T-helper 2 cell (primary cell): ENCODE measurements at places on chromosomes 2 and 18.

DNA sequence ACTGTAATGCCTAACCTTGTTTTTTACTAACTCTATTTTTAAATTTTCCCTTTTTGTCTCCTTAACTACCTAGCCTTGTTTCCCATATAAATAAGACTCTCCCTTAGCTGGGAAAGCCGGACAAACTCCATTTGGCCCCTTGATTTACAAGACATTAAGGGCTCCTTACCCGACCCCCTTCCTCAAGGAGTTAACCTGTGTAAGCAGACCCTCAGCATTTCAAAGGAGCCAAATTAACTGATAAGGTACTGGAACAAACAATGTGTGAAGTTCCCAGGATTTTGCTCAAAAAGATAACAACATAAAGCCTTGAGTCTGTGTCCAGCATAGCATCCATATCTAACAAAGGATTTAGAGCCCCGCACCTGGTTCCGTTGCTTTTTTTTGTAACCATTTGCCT lies 59.6 kb upstream of the C2orf15 start:
- no peak for DNase-seq

DNA sequence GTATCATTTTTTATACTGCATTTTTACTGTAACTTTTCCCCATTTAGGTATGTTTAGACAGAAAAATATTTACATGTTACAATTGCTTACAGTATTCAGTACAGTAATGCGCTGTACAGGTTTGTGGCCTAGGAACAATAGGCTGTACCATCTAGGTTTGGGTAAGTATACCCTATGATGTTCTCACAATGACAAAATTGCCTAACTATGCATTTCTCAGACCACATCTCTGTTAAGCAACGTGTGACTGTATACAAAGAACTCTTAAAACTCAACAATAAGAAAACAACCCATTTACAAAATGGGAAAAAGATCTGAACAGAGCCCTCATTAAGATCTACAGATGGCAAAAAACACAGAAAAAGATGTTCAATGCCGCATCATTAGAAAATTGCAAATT lies 29.4 kb downstream of the FAM210A start:
- DNase-seq, result no peak

DNA sequence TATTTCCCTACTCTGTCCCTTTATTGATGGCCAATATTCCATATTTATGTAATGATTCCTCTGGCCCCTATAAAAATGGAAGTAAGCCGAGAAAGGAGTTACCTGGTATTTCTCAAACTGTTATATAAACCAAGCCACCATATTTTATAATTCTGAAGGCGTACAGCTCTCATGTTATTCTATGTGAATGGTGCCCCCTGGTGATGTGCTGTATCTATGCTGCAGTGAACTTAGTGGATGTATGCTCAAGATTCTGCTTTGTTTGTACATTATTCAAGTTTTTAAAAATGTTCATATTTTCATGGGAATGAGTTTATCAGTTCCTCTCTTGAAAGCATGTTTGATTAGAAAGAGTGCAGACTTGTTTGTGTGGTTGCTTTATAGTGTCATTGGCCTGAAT lies 194.5 kb upstream of the LRRTM1 start:
- no peak for DNase-seq

GRCh38 chr2:240143801-240144648 lies 3.6 kb upstream of the OTOS start:
- peak; percentile 51 for DNase-seq

- DNase-seq, result no peak
Observed at GRCh38 chr18:61360404-61361383, 27.5 kb downstream of the CDH20 start.

DNA sequence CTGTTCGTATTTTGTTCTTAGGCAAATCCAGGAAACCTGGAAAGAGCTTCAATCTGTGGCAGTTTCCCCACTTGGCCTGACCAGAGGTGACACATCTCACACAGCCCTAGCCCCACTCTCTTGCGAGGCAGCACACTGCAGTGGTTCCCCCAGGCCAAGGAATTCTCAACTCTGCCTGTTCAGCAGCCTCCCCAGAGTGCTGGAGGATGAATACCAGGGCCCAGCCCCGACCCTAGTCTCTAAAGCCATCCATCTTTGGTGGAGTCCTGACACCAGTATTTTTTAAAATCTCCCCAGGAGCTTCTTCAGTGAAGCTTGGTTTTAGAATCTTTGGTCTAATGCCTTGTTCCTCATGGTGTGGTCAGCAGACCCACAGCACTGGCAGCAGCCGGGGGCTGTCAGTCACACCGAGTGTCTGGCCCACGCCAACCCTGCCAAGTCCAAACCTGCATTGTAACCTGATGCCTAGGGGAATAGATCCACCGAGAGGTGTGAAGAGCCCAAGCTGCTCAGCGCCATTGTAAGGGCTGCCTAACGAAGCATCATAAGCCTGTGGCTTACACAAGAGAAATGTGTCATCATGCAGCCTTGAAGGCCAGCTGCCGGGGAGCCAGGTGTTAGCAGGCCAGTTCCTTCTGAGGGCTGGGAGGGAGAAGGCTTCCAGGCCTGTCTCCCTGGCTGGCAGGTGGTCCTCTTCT lies 428.7 kb upstream of the ID2 start:
- no peak for DNase-seq

DNA sequence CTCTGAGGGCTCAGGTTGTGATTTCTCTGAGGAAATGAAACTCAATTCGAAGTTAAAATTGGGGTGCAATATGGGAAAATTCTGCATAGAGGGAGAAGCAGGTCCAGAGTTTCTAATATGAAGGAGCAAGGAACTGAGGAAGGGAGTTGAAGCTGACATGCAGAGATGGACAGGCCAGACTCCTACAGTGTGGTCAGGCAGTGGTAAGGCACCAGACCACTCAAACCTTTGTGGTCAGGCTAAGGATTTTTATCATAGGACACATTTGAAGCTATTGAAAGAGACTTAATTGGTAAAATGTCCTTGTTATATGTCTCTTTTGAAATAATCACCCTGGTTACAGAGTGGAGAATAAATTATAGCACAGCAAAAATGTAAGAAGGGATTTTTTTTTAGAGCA lies 1074.8 kb upstream of the CDH2 start:
- DNase-seq, result no peak

DNA sequence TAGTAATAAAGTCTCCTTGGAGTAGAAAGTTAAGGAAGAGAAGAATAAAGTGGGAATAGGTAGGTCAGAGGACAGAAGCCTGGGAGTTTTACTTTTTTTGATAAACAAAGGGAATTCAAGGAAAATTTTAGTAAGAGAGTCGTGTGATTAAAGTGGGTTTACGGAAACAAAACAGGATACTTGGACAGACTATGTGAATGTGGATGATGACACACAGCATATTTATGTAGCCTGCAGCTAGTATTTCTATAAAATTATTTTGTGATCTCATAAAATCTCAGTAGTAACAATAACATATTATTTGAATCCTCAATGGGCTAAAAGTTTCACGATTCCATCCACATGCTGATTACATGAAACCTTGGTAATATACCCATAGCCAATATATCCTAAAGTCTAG lies 450.7 kb upstream of the PIK3C3 start:
- DNase-seq, result no peak

GRCh38 chr18:57772387-57772799 lies 30.7 kb downstream of the ATP8B1 start:
- DNase-seq, result no peak

- DNase-seq, result no peak
Observed at GRCh38 chr18:51789871-51790270, 550.1 kb upstream of the DCC start.

GRCh38 chr2:71129902-71130151 lies 202 bp downstream of the MCEE start:
- no peak for DNase-seq

DNA sequence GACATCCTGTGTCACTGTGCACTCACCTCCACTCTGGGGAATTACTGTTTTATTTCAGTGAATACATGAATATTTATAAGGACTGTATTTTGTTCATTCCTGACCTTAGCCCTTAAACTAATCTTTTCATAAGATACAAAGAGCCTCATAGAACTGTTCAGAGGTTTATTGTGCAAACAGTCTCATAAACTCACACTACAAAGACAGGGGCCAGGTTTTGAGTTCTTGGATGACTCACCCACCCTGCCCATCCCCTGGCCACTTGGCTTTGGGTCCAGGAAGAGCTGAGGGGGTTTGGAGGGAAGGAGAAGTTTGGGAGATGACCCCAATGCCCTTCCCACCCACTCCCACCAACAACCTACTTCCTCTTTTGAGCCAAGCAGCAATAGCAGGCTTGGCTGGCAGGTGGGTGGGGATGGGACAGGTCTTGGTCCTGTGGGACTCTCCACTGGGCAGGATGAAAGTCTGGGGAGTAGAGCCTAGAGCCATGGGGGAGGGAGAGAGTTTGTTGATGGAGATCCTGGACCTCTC lies 43.1 kb upstream of the IL1R2 start:
- DNase-seq, result no peak

DNA sequence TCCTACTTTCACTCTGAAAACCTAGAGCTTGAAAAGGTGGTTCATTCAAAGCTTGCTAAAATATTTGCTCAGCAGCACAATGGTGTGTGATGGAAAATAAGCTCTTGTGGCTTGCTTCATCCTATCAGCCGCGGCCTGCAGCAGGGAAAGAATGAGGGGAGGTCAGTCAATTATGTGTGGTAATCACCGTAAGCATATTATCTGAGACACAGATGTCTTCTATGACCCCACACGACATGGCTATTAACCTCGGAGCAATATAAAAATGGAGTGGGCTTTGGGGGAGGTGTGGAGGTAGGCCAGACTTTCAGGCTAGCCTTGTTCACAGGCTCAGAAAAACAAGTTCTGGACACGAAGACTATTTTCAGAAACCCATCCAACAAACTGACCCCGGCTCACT lies 98.4 kb upstream of the SIX3 start:
- no peak for DNase-seq

GRCh38 chr2:16656784-16657391 lies 8.7 kb downstream of the CYRIA start:
- DNase-seq, result no peak
